Stomach (tissue), 19 donors: ENCODE measurements at places on chromosomes 16 and 17. TPM values are rescaled to one million over a fixed set of nuclear protein-coding genes. Genes with fewer than 3 reads are reported as not detected.

The SCNN1B gene
- 41.4 TPM for total RNA-seq

DNA sequence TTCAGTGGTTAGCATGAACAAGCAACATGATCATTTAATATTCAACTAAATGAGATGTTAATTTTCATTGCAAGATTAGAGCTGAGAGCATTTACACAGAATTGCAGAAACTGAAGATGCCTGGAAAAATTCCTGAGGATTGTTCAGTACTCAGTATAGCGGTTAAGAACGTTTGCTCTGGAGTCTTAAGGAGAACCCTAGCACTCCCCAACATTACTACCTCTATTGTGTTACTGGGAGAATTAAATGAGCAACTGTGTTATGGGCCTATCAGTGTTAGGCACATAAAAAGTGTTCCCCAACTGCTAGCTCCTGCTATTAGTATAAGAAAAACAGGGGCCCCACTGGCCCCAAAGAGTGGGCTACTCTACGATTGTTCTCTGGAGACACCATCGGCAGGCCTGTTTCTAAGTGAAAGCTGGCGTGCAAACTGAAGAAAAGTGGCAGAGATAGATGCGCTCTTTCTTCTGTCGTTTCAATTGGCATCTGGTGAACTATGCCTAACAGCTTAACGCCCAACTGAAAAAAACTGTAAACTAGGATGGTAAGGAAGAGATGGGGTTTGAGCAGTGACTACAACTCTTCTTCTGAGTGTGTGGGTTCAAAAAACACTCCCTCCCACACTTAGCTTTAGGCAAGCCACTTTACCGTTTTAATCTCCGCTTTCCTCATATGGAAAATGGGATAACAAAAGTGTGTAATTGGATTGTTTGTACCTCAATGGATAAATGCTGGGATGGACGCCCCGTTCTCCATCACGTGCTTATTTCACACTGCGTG is 1.3 kb downstream of the CDR2 start:
- no peak for DNase-seq

- no peak for DNase-seq
Measured at GRCh38 chr17:7798839-7799238, 35.2 kb upstream of the KDM6B start.

DNA sequence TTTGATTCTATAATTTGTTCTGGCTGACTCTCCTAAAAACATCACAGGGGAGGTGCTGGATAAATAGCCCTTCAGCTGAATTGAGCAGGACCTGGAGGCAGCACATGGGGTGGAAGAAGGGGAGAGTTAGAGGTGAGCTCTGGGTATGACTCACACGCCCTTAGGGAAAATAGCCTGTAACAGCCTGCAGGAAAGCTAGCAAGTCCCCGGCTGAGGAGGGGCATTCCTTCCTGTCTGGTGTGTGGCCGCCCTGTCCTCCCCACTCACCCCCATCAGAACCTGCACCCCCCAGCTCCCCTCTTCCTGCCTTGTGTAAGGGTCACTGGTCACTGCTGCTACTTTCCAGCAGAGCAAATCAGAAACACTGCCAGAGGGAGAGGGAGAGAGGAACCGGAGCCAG is 187.4 kb downstream of the C16orf95 start:
- DNase-seq, result no peak

DNA sequence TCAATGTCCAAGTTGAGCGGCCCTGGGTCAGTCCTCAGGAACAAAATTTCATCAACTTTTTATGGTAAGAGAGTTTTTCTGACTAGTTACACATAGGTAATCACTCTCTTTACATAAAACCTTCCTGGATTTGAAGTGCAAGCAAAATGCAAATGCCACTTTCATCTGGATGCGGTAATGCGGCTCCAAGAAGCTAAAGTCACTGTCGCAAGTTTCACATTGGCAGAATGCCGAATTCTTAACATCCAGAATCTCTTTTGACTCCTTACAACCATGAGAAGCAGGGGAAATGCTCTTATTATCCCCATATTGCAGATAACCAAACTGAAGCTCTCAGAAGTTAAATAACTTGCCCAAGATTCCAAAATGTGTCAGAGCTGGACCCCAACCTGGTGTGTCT is 30.0 kb downstream of the MRPS23 start:
- DNase-seq, result no peak

GRCh38 chr16:48911700-48912099 is 301.7 kb upstream of the N4BP1 start:
- no peak for DNase-seq

DNA sequence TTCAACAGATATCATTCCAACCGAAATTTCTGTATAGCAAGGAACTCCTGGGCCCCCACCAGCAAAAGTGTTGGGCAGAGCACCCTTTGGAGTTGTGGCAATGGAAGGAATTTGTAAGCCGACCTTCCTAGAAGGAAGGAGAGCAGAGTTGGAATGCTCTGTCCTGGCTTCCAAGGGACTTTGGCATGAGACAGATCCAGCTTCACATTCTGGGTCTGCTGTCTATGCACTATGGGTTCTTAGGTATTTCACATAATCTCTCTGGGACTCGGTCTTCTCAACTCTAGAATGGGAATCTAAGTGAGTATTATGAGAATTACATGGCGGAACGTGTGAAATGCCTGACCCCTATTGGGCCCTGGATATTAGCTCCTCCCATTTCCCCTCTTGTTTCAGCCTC is 63.2 kb upstream of the MARCHF10 start:
- no peak for DNase-seq

GRCh38 chr16:3195975-3196374 is 8.0 kb downstream of the OR1F1 start:
- DNase-seq, result no peak

The DNAI2 gene
- total RNA-seq, result not detected

DNA sequence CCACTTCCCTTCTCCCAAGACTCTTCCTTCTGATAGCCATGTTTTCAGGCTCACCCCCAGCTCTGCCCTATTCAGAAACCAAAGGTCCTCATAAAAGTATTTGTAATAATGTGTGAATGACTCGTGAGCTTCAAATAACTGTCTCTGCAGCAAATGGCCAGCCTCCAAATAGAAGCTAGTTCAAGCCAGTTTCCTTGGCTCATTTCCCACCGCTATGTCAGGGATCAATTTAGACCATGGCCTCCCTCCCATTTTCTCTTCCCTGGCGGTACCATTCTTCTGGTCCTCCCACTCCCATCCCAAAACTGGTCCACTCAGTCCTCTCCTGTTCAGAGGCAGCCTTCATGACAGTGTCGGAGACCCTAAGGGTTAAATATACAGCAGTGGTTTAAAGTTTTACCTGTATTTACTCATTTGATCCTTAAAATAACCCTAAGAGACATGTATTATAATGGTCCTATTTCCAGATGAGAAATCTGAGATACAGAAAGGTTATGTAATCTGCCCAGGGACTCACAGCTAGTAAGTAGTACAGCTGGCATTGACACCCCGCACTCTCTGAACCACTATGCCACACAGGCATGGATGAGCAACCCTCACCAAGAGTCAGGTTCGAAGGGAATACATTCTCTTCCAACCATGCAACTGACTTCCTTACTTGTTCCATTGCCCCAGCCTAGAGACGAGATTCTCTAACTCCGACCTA is 42.9 kb downstream of the GAS7 start:
- DNase-seq, result peak; percentile 65

DNA sequence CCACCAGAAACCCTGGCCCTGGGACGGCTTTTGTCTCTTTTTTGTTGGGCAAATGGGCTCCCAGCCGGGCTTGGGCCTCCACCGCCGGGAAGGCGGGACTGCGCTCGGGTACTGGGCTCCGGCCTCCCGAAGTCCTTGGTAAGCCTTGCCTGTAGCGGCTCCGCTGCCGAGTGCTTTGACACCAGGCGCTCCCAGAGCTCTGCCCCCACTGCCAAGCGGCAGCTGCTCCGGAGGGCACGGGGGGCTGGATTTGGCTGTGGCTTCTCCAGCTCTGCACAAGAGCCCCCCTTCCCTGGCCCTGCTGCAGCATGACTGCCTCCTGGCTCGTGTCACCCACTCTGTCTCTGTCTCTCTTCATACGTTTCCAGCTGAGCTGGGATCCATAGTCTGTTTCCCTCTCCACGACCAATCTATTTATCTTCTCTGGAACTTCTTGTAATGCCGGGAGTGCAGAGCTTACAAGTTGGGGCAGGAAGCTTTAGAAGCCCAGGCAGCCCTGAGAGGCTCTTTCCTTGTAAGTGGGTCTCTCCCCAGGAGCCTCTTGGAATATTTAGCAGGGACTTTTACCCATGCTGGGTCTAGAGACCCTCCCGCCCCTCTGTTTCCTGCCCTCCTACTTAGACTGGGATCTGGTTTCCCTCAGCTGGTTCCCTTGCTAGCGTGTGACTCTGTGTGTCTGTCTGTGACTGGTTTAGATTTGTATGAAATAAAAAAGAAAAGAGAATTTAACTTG is 246.9 kb upstream of the GSE1 start:
- peak; percentile 70 for DNase-seq

The RNF43 gene
- total RNA-seq, result 18.3 TPM

DNA sequence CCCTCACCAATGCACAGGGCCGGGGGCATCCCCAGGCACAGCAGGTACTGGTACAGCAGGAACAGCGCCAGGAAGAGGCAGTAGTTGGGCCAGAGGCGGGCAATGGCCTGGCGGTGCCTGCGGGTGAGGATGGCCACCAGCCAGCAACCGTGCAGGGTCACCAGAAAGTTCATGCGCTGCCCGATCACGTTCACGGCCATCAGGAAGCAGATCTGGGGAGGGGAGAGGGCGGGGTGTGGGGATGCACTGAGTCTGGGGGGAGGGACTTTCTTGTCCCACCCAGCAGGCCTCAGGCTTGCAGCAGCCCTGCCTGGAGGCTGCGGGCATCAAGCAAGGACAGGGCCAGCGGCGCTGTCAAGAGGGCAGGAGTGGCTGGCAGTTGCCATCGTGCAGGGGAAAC is 25.4 kb downstream of the CTU2 start:
- no peak for DNase-seq

DNA sequence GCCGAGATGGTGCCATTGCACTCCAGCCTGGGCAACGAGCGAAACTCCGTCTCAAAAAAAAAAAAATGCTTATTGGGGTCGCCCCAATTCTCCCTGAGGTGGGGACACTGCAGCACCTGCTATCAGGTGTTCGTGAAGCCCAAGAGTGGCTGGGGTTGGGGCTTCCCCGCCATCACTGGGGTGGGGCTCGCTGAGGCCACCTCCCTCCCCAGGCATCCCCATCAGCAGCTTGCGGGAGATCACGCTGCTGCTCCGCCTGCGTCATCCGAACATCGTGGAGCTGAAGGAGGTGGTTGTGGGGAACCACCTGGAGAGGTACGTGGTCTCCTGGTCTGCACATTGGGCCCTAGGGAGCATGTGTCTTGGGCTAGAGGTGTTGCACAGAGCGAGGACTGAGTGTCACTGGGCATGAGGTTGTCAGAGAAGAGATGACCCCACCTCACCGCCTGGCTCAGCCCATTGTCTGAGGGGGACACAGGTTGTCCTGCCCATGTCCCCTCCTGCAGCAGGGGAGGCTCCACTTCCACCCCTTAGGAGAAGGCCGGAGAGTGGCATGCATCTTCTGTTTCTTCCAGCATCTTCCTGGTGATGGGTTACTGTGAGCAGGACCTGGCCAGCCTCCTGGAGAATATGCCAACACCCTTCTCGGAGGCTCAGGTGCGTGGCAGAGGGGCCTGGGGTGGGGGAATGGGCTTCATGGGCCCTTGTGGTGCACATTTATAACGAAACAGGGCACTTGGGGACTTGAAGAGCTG is 4.9 kb downstream of the CDK10 start:
- no peak for DNase-seq

DNA sequence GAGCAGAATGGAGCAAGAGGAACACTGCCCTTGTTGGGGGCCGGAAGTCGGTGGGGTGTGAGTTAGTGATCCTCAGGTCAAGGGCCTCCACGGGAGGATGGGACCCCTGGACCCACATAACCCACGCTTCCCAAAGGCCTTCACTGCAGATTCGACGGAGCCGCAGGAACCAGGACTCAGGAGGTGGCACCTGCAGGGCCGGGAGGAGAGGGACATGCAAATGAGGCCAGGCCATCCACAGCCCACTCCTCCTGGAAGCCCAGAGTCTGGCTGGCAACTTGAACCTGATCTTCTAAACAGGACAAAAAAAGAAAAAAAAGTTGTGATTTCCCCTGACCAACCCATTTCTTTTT is 299.9 kb downstream of the SOX9 start:
- no peak for DNase-seq

The DHRS7C gene
- not detected for total RNA-seq

The TBC1D3B gene
- total RNA-seq, result not detected

The USH1G gene
- total RNA-seq, result not detected

DNA sequence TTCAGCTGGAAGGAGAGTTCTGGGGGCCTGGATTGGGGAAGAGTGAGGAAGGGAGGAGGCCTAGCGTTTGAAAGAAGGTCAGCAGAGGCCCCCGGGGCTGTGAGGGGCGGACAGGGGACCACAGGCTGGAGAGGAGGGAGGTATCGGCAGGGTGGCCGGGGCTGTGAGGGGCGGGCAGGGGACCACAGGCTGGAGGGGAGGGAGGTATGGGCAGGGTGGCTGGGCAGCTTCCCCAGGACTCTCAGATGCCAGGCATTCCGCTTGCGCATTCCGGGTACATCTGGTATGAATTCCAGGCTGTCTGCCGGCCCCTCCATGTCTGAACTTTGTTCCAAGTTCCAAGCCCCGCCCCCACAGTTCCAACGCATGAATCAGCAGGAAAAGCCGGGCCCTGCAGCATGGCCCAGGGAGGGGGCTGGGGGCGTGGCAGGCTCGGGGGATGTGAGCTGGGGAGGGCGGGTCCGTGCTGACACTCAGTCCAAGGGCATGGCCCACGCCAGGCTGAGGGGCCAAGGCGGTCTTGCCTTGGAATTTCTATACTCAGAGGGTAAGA is 4.3 kb upstream of the TLCD2 start:
- peak; percentile 98 for DNase-seq

- DNase-seq, result peak; percentile 48
Measured at GRCh38 chr17:82412535-82413520, 5.3 kb upstream of the HEXD start.

The HBA2 gene
- 45.5 TPM for total RNA-seq

- no peak for DNase-seq
Measured at GRCh38 chr16:77172951-77173350, 18.0 kb upstream of the MON1B start.
